Daoy (cell line): ENCODE measurements at places on chromosomes 2 and 18. TPM values are rescaled to one million over a fixed set of nuclear protein-coding genes. Genes with fewer than 3 reads are reported as not detected.

DNA sequence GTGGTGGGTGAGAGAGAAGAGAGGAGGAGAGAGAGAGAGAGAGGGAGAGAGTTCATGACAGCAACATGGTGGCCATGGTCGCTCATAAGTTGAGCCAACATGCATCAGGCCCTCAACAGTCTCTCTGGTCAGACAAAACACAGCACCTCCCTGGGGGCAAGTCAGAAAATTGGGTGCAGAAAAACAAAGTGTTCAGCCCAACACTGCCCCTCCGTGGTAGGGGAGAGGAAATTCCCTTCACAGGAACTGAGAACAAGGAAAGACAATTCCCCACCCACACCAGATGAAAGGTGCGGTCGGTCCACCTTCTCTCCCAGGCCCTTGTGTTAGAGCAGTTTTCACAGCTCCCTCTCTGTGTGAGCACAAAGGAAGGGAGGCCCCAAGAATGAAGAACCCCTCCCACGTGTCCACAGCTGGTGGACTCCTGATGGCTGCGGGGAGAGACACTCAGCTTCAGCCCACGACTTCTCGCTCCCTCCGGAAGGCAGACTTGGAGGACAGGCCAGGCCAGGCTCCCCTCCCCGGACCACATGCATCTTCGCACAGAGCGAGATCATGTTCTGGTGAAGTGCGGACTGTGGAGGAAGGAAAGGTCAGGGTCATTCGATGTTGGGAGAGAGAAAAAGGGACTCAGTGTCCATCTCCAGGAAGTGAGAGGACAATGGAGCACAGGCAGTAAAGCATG, 181.7 kb downstream of the ANAPC1 start:
- peak; percentile 67 for DNase-seq

Gene SH3BP4
- 72.1 and 98.8 TPM in 2 replicates for total RNA-seq

- DNase-seq = no peak
These were observed 25.6 kb downstream of the BCL2 start for GRCh38 chr18:63293935-63294334.

DNA sequence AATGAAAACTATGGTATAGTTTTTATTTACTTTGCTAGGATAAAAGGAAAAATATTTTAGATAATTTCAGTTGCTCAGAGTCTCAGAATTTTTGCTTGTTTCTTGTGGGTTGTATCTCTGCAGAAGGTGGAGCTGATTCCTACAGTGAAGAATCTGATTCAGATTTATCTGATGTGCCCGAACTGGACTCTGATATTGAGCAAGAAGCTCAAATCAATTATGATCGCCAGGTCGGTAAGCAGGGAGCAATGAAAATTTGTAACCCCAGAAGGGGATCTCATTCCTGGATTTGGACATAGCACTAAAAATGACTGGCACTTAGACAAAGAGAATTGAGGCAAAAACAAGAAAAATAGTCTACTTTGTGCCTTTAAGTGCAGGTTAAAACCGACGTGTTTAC, 140.2 kb downstream of the EML6 start:
- DNase-seq = no peak

DNA sequence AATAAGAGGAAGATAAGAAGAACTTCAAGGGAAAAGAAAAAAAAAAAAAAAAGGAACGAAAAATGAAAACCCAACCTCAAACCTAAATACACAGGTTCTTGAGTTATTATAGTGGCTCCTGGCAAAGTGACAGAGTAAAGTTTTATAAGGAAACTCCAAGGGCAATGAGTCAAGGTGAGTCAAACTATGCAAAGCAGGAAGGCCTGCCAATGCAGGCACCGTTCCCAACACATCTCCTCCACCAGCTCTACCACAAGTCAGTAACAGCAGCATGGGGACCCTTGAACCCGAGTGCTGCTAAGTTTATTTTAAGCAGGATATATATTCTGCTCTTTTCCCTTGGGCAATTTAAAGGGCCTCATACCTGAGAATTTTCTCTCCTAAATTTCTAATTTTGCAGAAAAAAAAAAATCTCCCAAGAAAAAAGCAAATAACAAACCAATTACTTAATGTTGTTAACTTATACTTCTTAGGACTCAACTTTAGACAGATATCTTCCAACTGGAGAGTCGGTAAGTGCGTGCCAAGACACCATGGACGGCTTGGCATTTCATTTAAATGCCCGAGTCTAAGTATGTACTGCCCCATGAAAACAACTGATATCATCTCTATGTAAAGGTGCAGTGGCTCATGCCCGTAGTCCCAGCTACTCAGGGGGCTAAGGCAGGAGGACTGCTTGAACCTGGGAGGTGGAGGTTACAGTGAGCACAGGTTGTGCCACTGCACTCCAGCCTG, 75.7 kb upstream of the TFCP2L1 start:
- DNase-seq = peak; percentile 90

GRCh38 chr2:25332571-25332970, 9.2 kb downstream of the DNMT3A start:
- no peak for DNase-seq

- DNase-seq = no peak
These were observed 5.9 kb downstream of the NRXN1 start for GRCh38 chr2:51025906-51026555.

DNA sequence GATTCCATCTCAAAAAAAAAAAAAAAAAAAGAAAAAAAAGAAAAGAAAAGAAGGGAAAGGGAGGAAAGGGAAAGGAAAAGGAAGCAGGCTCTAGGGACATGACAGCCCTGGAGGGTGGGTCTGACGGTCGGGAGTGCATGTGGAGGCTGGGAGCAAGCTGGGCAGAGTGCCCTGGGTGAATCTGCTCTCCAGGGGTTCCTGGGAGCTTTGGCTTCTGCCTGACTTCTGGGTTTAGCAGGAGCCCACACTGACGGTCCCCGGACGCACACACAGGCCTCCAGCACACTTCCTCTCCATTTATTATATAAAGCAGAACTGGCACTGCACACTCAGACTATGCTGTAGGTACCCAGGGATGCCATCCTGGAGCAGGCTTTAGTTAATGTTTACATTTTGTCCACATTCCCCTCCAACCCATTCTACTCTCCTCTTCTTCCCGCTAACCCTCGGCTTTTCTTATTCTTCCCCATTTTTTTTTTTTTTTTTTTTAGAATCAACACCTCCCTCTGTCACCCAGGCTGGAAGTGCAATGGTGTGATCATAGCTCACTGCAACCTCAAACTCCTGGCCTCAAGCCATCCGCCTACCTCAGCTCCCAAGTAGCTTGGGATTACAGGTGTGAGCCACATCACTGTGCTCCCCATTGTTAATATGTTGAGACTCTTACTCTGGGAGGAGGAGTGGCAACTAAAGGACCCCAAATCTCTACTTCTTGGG, 151.1 kb upstream of the SLC1A4 start:
- peak; percentile 83 for DNase-seq
